ENCODE measurements at places on chromosomes 1 and 21.

- no peak for DNase-seq
These were observed at the start of gene SLC2A5 for GRCh38 chr1:9069326-9070100. SLC2A5 (minus strand) TSS chr1:9069635; CDS start chr1:9069536, 99 bp downstream.

GRCh38 chr1:38846210-38846609 is 13.4 kb downstream of the RRAGC start:
- DNase-seq = no peak

DNA sequence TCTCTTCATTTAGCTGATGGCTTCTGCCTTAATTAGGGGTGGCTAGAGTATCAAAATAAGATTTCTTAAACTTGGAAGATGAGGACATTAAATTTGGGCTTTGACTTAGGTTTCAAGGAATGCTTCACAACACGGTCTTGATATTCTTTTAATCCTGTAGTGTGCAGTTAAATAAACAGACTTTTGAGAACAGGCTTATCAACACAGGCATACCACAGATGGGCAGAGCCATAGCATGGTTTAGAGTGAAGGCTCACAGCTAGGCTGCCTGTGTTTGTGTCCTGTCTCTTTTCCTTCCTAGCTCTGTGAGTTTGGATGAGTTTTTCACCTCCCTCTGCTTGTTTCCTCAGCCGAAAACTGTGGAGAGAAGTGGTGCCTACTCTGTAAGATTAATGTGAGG is 102.3 kb upstream of the IPO9 start:
- no peak for DNase-seq

GRCh38 chr1:154476791-154477190 is 25.2 kb upstream of the TDRD10 start:
- DNase-seq = no peak

DNA sequence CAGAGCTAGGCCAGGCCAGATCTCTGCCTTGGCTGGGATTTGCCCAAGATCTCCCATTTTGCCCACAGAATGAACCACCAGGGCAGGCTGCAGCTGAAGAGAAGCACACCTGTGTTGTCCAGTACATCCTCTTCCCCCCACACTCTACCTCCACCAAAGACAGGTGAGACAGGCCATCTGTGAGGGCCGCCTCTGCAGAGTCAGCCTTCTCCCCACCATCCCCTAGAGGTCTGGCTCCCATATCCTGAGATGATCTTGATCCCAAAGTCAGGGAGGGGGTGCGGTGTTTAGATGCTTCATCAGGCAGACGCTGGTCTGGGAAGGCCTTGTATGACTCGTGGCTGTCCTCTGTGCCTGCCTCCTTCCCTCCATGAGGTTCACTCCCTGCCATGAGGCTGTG is 28.7 kb downstream of the HYI start:
- DNase-seq = no peak

DNA sequence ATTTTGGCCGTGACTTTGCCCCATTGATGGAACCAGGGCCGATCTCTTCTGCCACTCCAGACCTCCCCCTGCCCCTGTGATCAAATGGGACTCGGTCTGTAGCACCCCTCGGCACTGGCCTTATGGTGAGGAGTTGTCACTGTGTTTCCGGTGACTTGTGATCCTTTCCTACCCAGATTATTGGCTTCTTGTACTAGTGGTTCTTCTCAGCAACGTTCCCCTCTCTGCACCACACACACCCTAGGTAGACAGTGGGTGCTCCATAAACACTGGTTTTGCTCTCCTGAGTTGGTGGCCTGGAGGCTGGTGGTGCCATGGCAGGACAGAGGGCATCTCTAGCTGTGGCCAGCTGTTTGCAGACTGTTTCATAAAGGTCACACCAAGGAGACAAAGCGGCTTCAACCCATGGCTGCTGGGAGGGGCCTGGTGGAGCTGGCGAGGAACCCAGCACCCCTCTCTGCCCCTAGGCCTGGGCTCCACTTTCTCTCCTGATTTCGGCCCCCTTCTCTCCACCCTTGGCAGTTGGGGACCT is 50.7 kb downstream of the DHRS3 start:
- no peak for DNase-seq

DNA sequence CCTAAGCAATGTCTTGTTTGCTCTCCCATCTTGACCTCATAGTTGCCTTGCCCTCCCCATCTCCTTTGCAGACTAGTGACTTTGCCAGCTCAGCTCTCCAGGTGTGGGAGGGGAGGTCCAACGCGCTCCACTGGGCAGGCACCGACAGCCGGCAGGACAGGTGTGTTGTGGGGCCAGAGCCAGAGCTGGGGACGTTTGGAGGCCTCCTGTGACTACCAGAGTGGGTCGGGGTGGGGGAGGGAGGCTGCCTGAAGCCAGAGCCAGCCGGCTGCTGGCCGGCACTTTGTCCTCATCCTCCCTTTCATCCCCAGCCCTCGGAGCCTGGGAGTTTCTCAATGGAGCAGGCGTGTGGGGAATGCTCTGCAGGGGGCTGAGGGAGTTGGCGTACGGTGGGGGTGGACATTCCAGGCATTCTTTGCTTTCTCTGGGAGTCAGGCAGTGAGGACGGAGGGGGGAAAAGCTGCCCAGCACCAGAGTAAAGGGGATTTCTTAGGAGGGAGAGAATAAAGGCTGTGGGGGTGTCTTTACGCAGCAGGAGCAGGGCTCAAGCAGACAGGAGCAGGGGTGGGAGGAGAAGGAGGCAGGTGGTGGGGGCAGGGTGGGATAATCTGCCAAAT is 20.2 kb downstream of the NUAK2 start:
- DNase-seq = no peak

DNA sequence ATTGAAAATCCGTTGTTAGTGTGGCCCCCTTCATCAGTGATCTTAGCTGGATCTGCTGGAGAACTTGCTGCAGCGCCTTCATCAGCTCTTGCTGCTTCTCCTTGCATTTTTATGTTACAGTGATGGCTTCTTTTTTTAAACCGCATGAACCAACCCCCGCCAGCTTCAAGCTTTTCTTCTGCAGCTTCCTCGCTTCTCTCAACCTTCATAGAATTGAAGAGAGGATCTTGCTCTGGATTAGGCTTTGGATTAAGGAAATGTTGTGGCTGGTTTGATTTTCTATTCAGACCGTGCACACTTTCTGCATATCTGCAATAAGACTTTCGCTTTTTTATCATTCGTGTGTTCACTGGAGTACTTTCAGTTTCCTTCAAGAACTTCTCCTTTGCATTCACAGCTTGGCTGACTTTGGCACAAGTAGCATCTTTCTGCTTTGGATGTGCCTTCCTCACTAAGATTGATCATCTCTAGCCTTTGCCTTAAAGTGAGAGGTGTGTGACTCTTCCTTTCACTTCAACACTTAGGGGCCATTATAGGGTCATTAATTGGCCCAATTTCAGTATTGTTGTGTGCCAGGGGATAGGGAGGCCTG is 13.1 kb downstream of the RNF187 start:
- DNase-seq = no peak

DNA sequence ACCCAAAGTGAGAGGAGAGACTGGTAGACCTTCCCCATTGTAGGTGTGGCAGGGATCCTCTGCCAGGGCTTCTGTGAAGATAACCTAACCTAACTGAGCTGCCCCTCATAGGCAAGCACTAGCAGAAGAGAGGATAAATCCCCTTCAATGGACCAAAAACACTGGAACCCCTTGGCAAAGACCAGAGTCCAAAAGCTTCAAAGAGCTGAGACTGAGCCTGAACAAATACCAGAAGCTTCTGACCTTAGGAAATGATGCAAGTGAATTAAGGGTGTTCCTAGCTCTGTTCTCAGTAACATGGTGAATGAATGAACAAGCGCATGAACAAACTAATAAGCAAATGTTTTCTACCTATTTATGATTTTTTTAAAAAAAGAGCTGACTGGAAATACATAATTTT is 123.2 kb downstream of the RRAGC start:
- DNase-seq = no peak

- no peak for DNase-seq
These were observed 56.8 kb downstream of the NDUFS5 start for GRCh38 chr1:39082811-39083576.

- DNase-seq = no peak
These were observed 119.0 kb upstream of the UBE2U start for GRCh38 chr1:64084451-64084850.

- DNase-seq = no peak
These were observed 58.1 kb downstream of the PRKACB start for GRCh38 chr1:84202126-84202525.

DNA sequence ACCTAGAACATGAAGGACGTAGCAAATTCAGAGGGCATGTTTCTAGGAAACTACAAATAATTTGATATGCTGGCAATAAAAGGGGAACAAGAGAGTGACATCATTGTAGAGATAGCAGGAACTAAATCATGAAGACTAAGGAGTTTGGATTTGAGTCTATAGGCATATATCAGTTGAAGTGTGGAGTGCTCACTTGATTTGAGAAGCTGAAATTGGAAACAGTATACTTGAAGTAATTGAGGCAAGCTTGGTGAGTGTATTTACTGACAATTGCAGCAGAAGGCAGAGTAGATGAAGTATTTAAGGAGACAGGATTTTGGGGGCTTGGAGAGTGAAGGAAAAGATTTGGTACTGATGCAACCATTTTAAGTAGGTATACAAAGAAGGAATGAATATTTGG is 6.4 kb upstream of the TMCO2 start:
- DNase-seq = no peak

DNA sequence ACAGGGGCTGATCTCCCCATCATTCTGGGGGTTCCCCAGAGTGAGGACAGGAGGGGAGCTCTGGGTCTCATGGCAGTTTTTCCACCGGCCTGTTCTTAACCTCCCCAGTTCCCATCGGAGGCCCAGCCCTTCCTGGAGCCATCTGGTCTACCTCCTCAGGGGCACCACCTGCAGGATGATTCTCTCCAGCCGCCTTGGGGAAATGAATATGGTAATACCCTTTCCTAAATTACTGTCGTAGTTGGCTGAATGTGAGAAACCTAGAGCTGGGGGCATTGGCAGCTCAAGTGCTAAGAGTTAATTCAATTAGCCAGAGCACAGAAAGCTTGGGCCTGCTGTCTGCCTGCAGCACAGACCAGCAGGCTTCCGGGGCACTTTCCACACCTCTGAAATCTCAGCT is 64.9 kb downstream of the TAS1R2 start:
- no peak for DNase-seq

- no peak for DNase-seq
These were observed 16.4 kb downstream of the FOXJ3 start for GRCh38 chr1:42318601-42319000.

GRCh38 chr1:231417513-231417912 is 4.6 kb downstream of the EGLN1 start:
- no peak for DNase-seq

DNA sequence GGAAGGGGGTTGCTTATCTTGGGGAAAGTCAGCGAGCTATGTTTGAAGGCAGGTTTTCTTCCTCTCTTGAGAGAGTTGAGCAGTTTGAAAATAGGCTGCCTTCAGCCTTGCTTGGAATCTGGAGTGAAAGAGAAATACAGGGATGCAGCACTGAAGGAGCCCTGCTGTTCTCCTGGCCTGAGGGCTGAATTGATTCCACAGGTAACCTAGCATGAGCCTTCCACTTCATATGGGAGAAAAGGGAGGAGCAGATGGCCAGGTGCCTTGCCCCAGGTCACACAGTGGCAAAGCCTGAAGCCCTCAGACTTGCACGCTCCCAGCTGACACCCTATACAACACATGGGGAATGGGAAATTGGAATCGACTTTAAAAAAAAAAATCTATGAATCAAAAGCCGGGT is 88.0 kb upstream of the WLS start:
- DNase-seq = no peak

- DNase-seq = no peak
These were observed 2.0 kb upstream of the RAB7B start for GRCh38 chr1:206005234-206005633.

GRCh38 chr1:7229186-7229585 is 443.9 kb downstream of the CAMTA1 start:
- no peak for DNase-seq

DNA sequence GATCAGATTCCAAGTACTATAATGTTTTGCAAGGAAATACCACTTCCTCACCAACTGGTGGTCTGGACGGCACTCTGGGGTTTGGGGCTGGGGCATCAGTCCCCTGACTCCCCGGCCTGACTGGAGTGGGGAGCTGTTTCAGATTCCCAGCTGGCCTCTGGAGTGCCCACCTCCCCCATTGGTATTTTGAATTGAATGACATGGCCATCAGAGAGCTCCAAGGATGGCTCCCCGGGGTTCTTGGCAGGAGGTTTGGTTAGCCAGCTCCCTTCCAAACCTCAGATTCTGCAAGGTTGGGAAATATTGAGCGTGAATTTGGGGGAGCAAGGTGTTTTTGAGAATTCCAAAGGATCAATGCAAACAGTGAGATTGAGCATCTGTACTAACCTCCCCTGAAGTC is 2.2 kb upstream of the INAVA start:
- DNase-seq = no peak

GRCh38 chr1:50427818-50428779 is 4.9 kb upstream of the DMRTA2 start:
- no peak for DNase-seq

DNA sequence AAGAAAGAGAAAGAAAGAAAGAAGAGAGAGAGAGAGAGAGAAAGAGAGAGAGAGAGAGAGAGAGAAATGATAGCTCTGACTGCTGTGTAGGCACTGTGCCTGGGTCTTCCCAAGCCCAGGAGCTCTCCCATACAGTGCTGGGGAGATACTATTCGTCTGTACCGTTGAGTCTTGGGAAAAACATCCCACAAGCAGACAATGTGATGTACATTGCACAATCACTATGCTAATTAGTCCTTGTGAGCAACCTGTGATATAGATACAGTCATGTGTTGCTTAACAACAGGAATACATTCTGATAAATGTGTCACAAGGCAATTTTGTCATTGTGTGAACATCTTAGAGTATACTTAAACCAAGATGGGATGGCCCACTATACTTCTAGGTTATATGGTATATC is 381.0 kb downstream of the HHAT start:
- DNase-seq = no peak

- no peak for DNase-seq
These were observed 1.1 kb upstream of the CIART start for GRCh38 chr1:150281221-150281757.

DNA sequence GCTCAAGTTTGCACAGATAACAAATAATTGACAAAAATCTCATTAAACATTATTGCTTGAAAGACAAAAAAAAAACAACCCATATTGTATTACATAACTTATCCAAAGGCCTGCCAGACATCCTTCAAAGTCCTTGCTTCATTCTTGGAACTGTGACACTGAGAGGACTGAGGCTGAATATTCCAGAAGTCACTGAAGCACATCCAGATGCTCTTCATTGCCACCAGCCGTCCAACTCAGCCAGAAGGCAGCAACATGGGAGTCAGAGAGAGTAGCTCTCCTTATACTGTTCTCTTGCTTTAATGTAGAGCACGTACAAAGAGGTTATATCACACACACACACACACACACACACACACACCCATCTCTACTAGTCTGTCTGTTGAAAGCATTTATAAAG is 755.0 kb downstream of the LTN1 start:
- DNase-seq = no peak

GRCh38 chr1:7930645-7931445 is 9.8 kb downstream of the TNFRSF9 start:
- no peak for DNase-seq

DNA sequence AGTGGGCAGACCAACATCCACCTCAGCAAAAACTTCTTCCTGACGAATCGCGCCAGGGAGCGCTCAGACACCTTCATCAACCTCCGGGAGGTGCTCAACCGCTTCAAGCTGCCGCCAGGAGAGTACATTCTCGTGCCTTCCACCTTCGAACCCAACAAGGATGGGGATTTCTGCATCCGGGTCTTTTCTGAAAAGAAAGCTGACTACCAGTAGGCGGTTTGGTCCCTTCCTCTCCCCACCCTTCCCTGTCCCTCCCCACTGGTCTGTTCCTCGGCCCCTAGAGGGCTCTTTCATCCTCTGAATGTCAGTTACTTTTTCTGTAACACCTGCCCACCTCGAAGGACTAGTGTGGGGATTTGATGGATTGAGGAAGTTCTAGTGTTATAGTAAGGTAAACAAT is 46.9 kb downstream of the CAPN2 start:
- no peak for DNase-seq

- DNase-seq = no peak
These were observed 52.6 kb downstream of the PRDM16 start for GRCh38 chr1:3121401-3122210.

All from stimulated activated CD8-positive, alpha-beta memory T cell treated with anti-CD3 and anti-CD28 coated beads, Interleukin-4, amount 100 ng/mL, for 1 hour (primary cell).